ENCODE measurements at places on chromosomes 6 and 20. TPM values are rescaled to one million over a fixed set of nuclear protein-coding genes. Genes with fewer than 3 reads are reported as not detected.

ALDH8A1 gene
- polyA plus RNA-seq: 0.15 TPM

LY6G6D gene
- not detected for polyA plus RNA-seq

TMEM217 gene
- polyA plus RNA-seq: 2.5 TPM

TFAP2C gene
- polyA plus RNA-seq: 0.05 TPM

- H3K27me3 ChIP-seq: no peaks in the 10 kb centered on the region
- peaks cover 44% of the 10 kb centered on the region for H3K36me3 ChIP-seq
- H3K27ac ChIP-seq: no peak overlapping the region
- no peak for DNase-seq
- H3K4me1 ChIP-seq: peaks cover 3% of the 10 kb centered on the region
Measured at GRCh38 chr6:158593670-158594069, 33.8 kb downstream of the TMEM181 start.

DNA sequence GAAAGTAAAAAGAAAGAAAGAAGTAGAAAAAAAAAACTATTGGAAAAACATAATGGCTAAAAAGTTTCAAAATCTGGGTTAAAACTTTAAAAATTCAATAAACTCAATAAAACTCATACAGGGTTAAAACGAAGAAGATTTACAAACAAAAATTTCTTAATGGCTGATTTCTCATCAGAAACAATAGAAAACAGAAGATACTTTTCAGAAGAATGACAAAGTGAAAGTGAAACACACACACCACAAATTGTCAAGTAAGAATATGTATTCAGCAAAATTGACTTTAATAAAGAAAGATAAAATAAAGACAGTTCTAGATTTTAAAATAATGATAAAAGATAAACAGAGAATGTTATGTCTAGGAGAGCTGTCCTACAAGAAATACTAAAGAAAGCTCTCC lies 618.9 kb upstream of the GJE1 start:
- DNase-seq: no peak
- H3K36me3 ChIP-seq: no peaks in the 10 kb centered on the region
- H3K27ac ChIP-seq: no peak overlapping the region
- no peaks in the 10 kb centered on the region for H3K4me1 ChIP-seq
- H3K4me3 ChIP-seq: no peak overlapping the region

- H3K36me3 ChIP-seq: no peaks in the 10 kb centered on the region
- H3K27ac ChIP-seq: peak overlapping the region; percentile 75
- DNase-seq: peak; percentile 86
- no peak overlapping the region for H3K4me3 ChIP-seq
- H3K4me1 ChIP-seq: peaks cover 45% of the 10 kb centered on the region
Measured at GRCh38 chr20:4065391-4065844, 50.1 kb upstream of the RNF24 start.

GRCh38 chr20:3326779-3327521 lies 80.5 kb downstream of the DNAAF9 start:
- no peaks in the 10 kb centered on the region for H3K4me1 ChIP-seq
- H3K4me3 ChIP-seq: no peak overlapping the region
- peaks cover 63% of the 10 kb centered on the region for H3K36me3 ChIP-seq

DNA sequence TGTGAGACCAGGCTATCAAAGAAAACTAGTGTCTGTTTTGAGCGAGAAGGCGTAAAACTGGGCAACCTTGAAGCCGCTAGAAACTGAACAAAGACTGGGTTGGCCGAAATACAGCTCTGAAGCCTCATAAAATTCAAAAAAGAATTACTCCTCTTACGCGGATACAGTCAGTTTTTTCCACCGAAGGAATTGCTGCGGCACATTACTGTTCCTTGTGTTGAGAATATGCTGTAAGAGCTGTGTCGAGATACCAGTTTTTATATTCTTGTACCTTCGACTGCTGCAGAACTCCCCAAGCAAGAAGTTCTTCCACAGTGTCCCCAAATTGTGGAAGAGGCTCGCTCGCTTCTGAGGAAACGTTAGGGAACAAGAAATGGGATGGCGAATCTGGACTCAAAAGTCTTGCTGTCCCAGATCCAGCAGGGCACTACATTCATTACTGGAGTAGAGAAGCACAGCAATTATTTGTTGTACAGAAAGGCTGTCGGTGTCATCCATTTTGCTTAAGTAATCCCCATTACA lies 523 bp upstream of the COX7A2 start:
- H3K4me1 ChIP-seq: no peaks in the 10 kb centered on the region
- peaks cover 3% of the 10 kb centered on the region for H3K36me3 ChIP-seq
- no peaks in the 10 kb centered on the region for H3K27me3 ChIP-seq
- DNase-seq: peak; percentile 12
- peak overlapping the region; percentile 81 for H3K4me3 ChIP-seq

GRCh38 chr6:25057111-25057905 lies 121.5 kb upstream of the RIPOR2 start:
- H3K4me3 ChIP-seq: no peak overlapping the region
- H3K36me3 ChIP-seq: no peaks in the 10 kb centered on the region
- no peak for DNase-seq
- peaks cover 32% of the 10 kb centered on the region for H3K4me1 ChIP-seq
- peak overlapping the region; percentile 10 for H3K27ac ChIP-seq

- no peaks in the 10 kb centered on the region for H3K27me3 ChIP-seq
- DNase-seq: peak; percentile 98
- no peak overlapping the region for H3K4me3 ChIP-seq
- peak overlapping the region; percentile 96 for H3K27ac ChIP-seq
Measured at GRCh38 chr6:111573892-111574797, 31.5 kb downstream of the TRAF3IP2 start.

GRCh38 chr20:23874747-23875146 lies 4.8 kb downstream of the CST5 start:
- no peaks in the 10 kb centered on the region for H3K36me3 ChIP-seq
- H3K4me1 ChIP-seq: no peaks in the 10 kb centered on the region
- H3K4me3 ChIP-seq: no peak overlapping the region
- no peak overlapping the region for H3K27ac ChIP-seq

- H3K27me3 ChIP-seq: no peaks in the 10 kb centered on the region
- no peaks in the 10 kb centered on the region for H3K36me3 ChIP-seq
- no peak overlapping the region for H3K4me3 ChIP-seq
- H3K27ac ChIP-seq: peak overlapping the region; percentile 63
Measured at GRCh38 chr6:161228921-161229591, 44.8 kb downstream of the AGPAT4 start.
